ENCODE measurements at places on chromosomes 16 and 17. TPM values are rescaled to one million over a fixed set of nuclear protein-coding genes. Genes with fewer than 3 reads are reported as not detected.

Gene CLEC18B
- 12.2 TPM for total RNA-seq

Gene DOC2B
- total RNA-seq, result 32.5 TPM

Gene SLC47A1
- total RNA-seq, result 1.00 TPM

GRCh38 chr17:13736916-13737315 is 135.2 kb upstream of the HS3ST3A1 start:
- no peak for DNase-seq

GRCh38 chr16:35344012-35344762 is 1884.8 kb downstream of the TP53TG3F start:
- DNase-seq, result no peak

GRCh38 chr17:3963237-3964201 is 718 bp downstream of the ATP2A3 start:
- DNase-seq, result no peak

DNA sequence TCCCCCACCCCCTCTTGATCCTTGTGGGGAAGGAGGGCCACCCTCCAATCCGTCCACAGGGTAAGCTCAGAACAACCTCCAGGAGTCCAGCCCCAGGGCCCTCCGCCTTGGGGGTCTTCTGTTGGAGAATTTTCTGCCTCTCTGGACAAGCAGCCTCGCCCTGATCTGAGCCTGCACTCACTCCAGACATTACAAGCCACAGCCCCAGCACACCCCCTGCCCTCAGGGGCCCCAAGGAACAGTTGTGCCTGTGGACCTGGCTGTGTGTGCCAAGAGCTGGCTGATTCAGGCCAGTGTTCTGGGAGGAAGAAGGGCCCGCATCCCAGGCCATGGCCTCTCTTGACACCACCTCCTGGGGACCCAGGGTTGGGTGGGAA is 477 bp upstream of the ARHGAP27 start:
- DNase-seq, result no peak

- peak; percentile 81 for DNase-seq
These were observed 27.9 kb upstream of the BCAR1 start for GRCh38 chr16:75279305-75279704.

GRCh38 chr16:56041556-56042140 is 149.6 kb upstream of the GNAO1 start:
- DNase-seq, result peak; percentile 72

Gene GSDMA
- not detected for total RNA-seq

DNA sequence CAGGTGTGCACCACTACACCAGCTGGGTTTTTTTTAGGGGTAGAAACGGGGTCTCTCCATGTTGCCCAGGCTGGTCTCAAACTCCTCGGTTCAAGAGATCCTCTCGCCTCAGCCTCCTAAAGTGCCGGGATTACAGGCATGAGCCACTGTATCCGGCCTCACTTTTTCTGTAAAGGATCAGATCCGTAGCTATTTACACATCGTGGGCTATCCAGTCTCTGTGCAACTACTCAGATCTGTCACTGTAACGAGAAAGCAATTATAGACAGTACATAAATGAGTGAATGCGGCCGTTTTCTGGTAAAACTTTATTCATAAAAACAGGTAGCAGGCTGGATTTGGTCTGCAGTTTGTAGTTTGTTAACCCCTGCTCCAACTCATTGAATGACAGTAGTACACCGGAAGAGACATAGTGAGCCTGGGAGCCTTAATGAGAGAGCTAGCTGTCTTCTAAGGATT is 44.5 kb downstream of the VMP1 start:
- no peak for DNase-seq

DNA sequence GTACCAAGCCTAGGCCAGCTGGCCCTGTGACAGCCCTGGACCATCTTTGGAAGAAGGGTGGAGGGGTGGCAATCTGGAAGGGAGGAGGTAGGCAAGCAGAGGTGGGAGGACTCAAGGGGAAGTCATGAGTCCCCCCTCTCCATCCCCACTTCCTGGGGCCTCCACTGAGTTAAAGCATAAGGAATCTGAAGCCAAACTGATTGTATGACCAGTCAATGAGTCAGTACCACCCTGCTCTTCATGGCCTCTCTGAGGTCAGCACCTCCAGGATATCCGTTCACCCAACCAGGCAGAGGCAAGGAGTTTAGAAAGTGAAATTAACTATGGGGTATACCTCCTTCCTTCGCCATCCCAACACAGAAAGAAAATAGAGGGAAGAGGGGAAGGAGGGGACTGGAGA is 272.7 kb downstream of the SOX9 start:
- no peak for DNase-seq

DNA sequence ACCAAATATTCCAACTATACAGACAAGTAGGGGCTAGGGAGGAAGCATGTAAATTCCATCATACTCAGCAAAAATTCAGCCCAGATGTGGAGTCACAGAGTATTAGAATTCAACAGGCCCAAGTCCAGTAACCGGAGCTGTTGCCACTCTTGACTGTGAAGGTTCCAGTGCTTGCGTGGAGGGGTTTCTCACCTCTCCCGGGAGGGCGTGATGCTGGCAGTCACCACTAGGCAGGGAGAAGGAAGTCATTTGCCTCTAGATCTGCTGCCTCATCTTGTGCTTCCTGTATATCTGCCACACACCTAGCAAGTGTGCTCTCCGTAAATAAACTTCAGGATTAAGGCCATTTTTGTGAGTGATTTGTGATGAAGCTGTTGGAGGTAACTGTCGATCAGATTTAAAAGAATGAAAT is 1.0 kb upstream of the CKLF start:
- DNase-seq, result no peak

Gene PLXDC1
- 14.6 TPM for total RNA-seq

Gene SKAP1
- 0.64 TPM for total RNA-seq

DNA sequence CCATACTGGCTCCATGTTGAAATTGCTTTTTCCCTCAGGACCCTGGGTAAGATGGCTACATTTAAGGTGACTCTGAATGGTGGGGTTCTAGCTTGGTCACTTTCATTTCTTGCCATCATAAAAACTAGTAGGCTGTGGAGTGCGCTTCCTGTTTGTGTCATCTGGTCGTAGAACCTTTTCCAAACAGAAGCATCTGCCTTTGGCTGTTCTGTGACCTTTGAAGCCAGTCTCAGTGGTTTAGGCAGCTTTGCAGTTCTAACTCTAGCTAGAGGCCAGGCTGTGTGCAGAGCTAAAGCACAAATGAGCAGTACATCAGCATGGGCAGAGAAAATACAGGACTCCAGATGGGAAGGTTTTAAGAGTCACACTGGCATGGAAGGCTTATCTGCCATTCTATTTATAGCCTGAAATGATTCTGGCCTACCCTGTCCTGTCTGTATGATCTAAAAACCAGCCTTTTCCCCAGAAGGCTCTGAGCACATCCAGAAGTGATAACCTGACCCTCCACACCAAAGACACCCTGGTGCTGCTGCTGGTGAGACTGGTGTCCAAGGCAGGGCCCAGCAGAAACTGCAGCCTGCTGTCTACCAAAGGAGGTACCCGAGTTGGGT is 8.6 kb downstream of the ESRP2 start:
- no peak for DNase-seq

GRCh38 chr17:55089256-55089655 is 120.7 kb downstream of the STXBP4 start:
- no peak for DNase-seq

DNA sequence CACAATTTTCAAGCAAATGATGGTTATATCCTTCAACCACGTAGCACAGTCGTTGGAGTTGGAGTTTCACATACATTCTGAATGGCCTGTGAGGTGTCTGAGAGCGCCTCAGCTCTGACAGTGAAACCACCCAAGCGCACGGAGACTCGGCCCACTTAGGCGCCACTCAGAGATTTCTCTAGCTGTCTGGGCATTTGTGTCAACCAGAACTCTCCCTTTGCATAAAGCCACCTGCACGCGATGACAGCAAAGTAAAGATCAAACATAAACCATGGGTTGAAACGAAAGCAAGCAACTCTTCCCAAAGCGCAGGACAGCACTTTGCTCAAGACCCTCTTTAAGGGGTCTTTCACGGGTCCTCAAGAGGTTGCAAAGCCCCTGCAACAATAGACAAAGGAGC is 533 bp downstream of the SLC6A4 start:
- no peak for DNase-seq

DNA sequence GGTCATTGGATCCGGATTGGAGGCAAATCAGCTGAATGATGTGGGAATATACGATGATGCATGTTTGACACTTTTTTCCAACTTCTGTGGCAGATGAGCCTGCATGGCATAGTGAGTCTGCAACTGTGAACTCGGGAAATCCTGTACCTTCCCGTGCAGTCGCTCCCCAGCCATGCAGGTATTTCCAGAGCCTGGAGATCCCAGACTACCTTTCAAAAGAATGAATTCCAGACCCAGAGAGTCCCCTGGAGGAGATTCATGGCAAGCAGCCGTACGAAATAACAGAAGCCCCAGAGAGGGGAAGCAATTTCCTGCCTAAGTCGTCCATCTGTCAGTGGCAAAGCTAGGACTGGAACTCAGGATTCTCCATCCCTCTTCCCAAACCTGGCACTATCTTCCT is 75.7 kb upstream of the FAM20A start:
- DNase-seq, result no peak

DNA sequence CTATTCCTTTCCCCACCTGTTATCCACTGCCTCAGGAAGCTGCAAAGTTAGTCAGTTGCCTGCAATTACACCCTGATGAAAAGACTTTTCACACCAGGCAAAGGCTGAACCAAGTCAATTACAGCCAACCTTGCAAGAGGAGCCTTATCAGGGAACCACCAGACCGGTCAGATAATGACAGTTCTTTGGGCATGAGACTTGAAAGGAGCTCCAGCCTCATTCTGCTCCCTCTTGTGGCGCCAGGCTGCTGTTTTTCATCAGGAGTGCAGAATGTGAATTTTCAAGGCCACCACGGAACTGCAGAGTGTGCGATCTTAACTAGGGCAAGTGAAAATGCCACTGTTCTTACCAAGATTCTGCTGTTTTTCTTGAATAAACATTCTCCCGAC is 22.5 kb downstream of the DNAI2 start:
- DNase-seq, result peak; percentile 52

- no peak for DNase-seq
These were observed 61.9 kb upstream of the FOXF1 start for GRCh38 chr16:86448306-86448890.

GRCh38 chr17:61406971-61407911 is 7.6 kb downstream of the TBX2 start:
- DNase-seq, result no peak

Gene DNASE1L2
- total RNA-seq, result 3.5 TPM

- DNase-seq, result no peak
These were observed 293.3 kb upstream of the TBX2 start for GRCh38 chr17:61106354-61106753.

GRCh38 chr16:67022531-67023214 is 6.3 kb upstream of the CBFB start:
- DNase-seq, result no peak

DNA sequence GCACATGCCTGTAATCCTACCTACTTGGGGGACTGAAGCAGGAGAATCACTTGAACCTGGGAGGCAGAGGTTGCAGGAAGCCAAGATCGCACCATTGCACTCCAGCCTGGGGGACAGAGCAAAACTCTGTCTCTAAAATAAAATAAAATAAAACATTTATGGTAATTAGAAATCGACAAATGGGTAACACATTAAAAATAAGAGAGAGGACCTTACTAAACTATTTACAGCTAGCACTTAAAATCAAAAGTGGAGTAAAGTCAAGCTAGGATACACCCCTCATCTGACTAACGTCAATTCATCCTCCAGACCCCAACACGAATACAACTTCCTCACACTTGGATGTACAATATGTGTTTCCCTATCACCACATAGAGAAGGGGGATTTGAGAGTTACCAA is 27.8 kb upstream of the RHOT1 start:
- no peak for DNase-seq

Gene PIK3R5
- total RNA-seq, result 1.2 TPM

- DNase-seq, result no peak
These were observed 36.0 kb upstream of the FBXO47 start for GRCh38 chr17:39002991-39003715.

Gene ATP1B2
- total RNA-seq, result 12.8 TPM

Data from cerebellum (tissue), 4 donors.